IPS DF 6.9 (cell line): ENCODE measurements at places on chromosomes 2 and 18.

DNA sequence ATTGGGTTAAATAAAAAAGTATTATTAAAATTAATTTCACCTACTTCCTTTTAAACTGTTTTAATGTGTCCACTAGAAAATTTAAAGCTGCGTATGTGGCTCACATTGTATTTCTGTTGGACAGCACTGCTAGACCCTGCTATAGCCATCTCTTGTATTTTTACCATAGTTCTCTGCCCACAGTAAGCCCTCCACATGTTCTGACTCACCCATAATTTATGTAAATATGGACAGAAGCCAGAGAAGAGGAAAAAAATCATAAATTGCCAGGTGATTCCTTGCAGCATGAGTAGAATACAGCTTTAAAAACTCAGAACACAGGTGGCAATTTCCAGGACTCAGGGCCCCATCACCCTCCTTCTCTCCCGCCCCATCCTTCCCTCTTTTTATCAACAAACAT is 142.4 kb upstream of the MEX3C start:
- no peak for DNase-seq

- DNase-seq, result no peak
These were observed 16.4 kb upstream of the TUBB6 start for GRCh38 chr18:12291690-12292089.

DNA sequence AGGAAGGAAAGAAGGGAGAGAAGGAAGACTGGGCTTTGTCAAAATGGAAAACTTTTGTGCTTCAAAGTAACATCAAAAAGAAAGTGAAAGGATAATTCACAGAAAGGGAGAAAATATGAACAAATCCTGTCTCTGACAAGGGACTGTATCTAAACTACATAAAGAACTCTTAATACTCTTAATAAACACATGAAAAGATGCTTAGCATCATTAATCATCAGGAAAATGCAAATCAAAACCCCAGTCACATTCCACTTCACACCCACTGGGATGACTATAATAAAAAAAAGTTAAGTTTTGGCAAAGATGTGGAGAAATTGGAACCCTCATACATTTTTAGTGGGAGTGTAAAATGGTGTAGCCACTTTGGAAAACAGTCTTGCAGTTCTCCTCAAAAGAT is 11.8 kb upstream of the ZFP36L2 start:
- DNase-seq, result no peak

- DNase-seq, result no peak
These were observed 392.8 kb downstream of the TSN start for GRCh38 chr2:122148128-122148767.

GRCh38 chr2:239854596-239854995 is 170.5 kb downstream of the NDUFA10 start:
- DNase-seq, result no peak

DNA sequence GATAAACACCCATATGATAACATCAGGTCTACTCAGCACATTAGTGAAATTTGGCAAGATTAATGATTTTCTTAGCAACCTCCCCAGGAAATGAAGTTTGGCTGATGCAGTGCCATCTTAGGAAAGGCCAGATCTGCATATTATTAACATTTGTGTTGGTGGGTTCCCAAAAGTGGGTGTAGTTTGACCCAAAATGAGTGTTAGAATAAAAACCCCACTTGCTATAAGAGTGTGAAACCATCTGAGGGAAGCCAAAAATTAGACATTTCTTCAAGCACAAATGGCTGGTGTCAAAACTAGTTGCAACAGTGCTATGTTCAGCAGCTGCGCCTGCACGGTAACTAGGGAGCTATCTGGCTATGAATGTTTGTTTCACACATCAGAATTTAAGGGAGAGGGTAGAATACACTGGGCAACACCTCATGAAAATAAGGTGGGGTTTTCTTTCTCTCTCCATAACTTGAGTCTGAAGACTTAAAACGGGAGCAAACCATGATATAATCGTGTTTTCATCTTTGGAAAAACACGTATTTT is 15.9 kb upstream of the CSRNP3 start:
- DNase-seq, result no peak

DNA sequence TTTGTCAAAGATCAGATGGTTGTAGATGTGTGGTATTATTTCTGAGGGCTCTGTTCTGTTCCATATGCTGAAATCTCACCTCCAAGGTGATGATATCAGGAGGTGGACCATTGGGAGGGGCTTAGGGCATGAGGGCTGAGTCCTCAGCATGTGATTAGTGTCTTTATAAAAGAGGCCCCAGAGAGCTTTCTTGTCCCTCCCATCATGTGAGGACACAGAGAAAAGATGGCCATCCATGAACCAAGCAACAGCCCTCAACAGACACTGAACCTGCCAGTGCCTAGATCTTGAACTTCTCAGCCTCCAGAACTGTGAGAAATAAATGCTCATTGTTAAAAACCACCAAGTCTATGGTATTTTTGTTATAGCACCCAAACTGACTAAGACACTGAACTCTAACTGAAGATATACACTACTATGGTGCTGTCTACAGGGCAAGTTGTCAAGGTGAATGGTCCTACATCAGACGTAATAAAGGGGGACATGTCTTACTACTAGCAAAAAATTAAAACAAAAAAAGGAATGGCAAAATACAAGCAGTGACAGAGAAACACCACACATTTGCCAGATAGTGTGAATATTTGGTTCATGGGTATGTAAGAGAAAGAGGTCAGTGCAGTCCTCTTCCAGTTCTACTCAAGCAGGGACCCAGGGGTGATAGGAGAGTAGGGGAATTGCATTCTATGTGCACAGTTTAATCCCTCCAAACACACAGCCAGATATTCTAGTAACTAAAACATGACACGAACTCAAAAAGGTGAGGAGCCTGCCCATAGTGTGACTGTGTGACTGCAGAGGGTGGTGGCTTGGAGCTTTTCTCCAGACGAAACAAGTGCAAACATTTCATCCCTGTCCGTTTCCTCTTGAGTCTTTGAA is 164.4 kb upstream of the MYCN start:
- DNase-seq, result no peak

DNA sequence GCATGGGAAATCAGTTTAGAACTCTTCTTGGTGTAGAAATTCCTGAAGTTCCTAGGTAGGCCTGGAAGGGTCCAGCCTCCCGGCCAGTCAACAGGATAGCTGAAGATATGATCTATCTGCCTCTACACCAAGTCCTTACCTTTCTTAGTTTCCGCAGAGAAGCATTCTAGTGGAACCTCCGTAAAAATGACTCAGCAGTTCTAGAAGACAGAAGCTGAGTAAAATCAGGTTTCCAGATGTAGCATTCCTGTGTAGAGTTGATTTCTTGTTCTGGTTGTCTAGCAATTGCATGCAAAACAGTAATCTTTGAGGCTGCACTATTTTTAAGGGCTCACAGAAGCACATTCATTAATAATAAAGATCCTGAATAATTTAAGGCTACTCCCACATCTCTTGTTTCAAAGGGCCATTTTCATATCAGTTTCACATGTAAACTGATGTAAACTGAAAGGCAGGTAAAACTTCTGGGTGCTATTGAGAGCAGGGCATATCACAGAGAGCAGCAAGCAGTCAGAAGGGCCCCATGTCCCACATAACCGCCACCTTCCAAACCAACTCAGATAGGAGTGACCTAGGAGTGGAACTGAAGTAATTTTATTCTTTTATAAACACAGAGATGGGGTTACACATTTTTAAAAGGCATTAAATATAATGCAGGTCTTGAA is 3.2 kb upstream of the DYTN start:
- DNase-seq, result no peak

GRCh38 chr2:211454679-211455078 is 898.3 kb downstream of the CPS1 start:
- DNase-seq, result no peak

DNA sequence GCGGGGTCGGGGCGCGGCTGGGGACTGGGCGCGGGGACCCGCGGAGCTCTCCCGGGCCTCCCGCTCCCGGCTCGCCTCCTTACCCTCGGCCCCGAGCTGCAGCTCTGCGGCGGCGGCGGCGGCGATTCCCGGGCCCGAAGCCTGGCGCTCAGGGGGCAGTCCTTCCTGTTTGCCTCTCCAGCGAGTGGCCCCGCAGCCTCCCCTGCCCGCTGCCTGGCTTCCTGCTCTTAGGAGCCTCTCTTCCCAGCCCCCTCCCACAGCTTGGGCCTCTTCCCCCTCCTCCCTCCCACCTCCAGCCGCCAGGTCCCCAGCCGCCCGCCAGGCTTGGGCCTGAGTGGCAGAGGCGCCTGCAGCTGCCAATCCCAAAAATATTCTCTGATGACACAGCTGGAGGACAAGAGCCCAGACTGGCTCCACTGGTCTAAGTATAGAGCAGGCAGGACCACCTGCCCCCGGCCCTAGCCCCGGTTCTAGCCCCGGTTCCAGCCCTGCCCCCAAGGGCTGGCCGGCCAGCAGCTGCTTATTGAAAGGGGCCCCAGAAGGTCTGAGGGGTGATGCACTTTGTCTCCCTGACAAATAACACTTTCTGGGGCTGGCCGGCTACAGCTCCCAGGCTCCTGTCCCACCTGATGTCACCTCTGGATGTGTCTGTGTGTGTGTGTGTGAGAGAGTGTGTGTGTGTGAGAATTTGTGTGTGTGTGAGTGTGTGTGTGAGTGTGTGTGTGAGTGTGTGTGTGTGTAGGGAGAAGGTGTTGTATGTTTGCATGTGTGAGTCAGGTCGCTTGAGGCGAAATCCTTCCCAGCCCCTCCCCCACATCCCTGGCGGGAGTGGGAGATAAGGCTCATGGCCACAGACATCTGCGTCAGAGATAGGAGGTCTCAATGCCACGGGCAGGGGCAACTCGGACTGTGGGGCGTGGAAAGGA is at the start of gene OBSL1:
Gene OBSL1 (minus strand): TSS at position 229 of the 926 bp plus-strand sequence. CDS start 307 bp downstream, outside the sequence.
- DNase-seq, result no peak

DNA sequence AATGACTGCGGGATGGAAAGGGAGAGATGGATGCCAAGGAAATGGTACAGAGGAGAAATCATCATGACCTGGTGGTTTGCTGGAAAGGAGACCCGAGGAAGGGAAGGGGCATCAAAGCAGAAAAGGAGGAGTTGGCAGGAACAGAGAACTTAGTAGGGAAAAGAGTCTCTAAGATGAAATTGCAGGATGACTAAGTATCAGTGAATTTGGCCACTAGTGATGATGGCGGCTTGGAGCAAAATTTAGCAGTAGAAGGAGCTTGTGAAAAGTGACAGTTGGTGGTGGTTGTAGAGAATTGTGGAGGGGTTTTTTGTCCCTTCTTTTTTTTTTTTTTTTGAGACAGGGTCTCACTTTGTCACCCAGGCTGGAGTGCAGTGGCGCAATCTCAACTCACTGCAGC is 10.1 kb downstream of the METAP1D start:
- DNase-seq, result no peak

GRCh38 chr18:4207383-4207985 is 247.6 kb downstream of the DLGAP1 start:
- no peak for DNase-seq

DNA sequence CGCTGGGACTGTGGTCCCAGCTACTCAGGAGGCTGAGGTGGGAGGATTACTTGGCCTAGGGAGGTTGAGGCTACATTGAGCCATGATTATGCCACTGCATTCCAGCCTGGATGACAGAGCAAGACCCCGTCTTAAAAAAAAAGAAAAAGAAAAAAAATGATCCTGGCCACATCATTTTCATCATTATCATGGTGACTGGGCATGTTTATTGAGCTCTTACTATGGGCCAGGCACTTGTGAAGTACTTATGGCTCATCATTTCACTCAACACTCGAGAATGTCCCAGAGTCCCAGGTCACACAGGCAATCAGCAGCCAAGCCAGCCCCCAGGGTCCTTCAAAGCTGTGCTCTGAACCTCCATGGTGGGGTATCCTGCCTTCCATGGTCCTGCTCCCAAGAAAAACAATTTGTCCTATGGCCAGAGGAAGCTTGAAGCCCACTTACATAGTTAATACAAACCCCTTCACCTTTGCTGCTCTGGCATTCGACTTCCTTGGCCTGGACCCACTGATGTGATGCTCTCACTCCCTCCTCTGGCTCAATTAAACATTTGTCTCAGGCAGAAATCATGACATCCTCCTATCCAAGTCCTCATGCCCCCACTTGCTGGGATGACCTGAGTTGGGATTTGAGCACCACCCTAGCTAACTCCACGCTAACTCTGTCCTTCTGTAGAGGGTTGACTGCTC is 3.8 kb upstream of the CNNM4 start:
- DNase-seq, result no peak

DNA sequence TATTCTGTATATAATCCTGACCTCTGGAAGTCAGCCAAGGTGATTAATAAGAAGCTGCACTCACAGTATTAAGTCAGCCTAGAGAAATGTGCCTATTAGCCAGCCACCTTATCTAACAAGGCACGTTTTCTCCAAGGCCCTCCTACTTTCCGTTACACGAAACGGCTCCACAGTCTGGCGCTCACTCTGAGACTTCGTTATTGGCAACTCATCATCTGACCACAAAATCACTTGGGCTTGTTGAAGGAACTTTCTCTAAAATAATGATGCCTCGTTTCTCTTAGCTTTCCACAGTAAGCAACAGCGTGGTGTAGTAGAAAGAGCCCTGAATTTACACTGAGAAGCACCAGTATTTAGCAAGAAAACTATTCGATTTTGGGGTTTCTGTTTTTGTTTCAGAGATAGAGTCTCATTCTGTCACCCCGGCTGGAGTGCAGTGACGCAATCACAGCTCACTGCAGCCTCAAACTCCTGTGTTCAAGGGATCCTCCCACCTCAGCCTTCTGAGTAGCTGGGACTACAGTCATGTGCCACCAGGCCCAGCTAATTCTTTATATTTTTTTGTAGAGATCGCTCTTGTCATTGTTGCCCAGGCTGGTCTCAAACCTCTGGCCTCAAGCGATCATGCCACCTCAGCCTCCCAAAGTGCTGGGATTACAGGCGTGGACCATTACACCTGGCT is 53.6 kb upstream of the SLC14A1 start:
- no peak for DNase-seq

DNA sequence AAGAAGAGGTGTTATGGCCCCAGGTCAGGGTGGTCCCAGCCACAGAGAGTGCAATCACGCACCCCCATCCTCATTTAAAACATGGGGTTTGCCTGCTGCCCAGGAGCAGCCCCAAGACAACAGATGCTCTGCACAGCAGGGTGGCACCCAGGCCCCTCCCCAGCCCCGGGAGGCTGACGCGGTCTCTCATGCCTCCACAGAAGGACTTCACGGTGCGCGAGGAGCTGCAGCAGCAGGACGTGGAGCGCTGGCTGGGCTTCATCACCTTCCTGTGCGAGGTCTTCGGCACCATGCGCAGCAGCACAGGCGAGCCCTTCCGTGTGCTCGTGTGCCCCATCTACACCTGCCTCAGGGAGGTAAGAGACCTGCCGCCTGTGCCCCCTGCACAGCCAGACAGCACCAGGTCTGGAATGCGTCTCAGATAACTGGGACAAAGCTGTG is 133.7 kb downstream of the SMAD7 start:
- DNase-seq, result no peak

GRCh38 chr18:75783566-75784281 is 356.2 kb upstream of the SMIM21 start:
- no peak for DNase-seq

- DNase-seq, result no peak
These were observed 23.7 kb upstream of the PLEKHM3 start for GRCh38 chr2:208049006-208049405.

- no peak for DNase-seq
These were observed 804.8 kb upstream of the ZEB2 start for GRCh38 chr2:145324748-145325147.

- no peak for DNase-seq
These were observed 316.2 kb downstream of the EPHA4 start for GRCh38 chr2:221255862-221256261.
